ENCODE measurements at places on chromosomes 12 and 14.

DNA sequence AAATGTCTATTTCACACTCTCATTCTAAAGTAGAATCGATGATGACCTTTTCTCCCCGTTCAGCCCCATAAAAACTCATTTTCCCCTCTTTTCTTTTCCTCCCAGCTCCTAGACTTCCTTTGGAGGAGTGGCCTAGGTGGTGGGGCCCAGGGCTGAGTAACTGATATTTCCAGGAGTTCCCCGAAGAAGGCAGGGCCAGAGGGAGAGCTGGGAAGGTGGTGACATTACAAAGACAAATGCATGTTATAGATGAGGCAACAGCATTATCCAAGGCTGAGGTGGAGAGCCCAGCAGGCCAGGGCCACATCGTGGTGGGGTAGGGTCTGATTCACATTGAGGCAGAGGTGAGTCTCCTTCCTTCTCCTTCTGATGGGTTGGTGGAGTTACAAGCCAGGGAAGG is 22.2 kb upstream of the HDAC7 start:
- DNase-seq, result no peak

DNA sequence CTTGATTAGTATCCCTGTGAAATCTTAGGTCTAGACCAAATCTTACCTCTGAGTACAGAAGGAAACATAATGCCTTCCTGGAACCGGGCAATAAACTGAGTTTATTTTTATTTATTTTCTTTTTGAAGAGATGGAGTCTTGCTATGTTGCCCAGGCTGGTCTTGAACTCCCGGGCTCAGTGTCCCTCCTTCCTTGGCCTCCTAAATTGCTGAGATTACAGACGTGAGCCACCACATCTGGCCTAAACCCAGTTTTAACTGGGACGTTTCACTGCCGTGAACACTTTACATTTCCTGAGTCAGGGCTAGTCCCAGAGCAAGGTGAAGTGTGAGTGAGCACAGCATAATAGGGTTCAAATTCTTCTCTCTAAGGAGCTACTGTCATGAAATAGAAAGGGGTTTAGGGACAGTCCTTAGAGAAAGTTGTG is 671 bp downstream of the GUCY2C start:
- no peak for DNase-seq

GRCh38 chr14:101030586-101030985 is 127.1 kb upstream of the RTL1 start:
- DNase-seq, result no peak

- DNase-seq, result no peak
These were observed 27.0 kb downstream of the RHOF start for GRCh38 chr12:121766290-121767039.

GRCh38 chr14:35766036-35766699 is 42.9 kb downstream of the RALGAPA1 start:
- DNase-seq, result no peak

GRCh38 chr12:128914908-128915563 is 61.8 kb downstream of the GLT1D1 start:
- DNase-seq, result no peak
